ENCODE measurements at places on chromosomes 2 and 18. TPM values are rescaled to one million over a fixed set of nuclear protein-coding genes. Genes with fewer than 3 reads are reported as not detected.

TEX261 gene
- total RNA-seq, result 58.2 TPM

INSIG2 gene
- total RNA-seq, result 18.4 TPM

CHST9 gene
- not detected for total RNA-seq

DNA sequence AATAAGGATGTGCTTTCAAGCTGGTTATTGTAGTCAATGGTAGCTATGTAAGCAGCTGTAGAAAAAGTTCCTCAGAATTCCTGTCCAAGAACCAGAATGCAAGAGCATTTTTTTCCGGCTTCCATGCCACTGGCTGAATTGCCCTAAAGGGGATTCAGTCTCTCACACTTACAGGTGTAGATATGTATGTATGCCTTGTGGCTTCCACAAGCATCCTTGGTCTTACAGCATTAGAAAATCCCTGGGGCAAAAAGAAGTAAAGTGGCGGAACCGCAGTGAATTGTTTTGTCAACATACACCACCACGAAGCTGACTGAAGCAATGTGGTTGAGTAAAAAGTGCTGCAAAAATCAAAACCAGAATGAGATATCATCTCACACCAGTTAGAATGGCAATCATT lies 54.6 kb downstream of the FANCL start:
- H3K4me1 ChIP-seq, result no peaks in the 10 kb centered on the region
- H3K4me3 ChIP-seq, result no peak overlapping the region
- no peak overlapping the region for H3K27ac ChIP-seq
- no peak for DNase-seq
- no peaks in the 10 kb centered on the region for H3K27me3 ChIP-seq
- H3K36me3 ChIP-seq, result peaks cover 6% of the 10 kb centered on the region

- no peak for DNase-seq
- peaks cover 28% of the 10 kb centered on the region for H3K36me3 ChIP-seq
- H3K27me3 ChIP-seq, result no peaks in the 10 kb centered on the region
- H3K4me1 ChIP-seq, result no peaks in the 10 kb centered on the region
- H3K27ac ChIP-seq, result no peak overlapping the region
Measured at GRCh38 chr2:119914266-119914665, 98.6 kb upstream of the EPB41L5 start.

GRCh38 chr18:23977719-23978483 lies 36.7 kb upstream of the TTC39C start:
- H3K4me1 ChIP-seq, result peaks cover 16% of the 10 kb centered on the region
- peaks cover 12% of the 10 kb centered on the region for H3K27me3 ChIP-seq
- DNase-seq, result no peak

DNA sequence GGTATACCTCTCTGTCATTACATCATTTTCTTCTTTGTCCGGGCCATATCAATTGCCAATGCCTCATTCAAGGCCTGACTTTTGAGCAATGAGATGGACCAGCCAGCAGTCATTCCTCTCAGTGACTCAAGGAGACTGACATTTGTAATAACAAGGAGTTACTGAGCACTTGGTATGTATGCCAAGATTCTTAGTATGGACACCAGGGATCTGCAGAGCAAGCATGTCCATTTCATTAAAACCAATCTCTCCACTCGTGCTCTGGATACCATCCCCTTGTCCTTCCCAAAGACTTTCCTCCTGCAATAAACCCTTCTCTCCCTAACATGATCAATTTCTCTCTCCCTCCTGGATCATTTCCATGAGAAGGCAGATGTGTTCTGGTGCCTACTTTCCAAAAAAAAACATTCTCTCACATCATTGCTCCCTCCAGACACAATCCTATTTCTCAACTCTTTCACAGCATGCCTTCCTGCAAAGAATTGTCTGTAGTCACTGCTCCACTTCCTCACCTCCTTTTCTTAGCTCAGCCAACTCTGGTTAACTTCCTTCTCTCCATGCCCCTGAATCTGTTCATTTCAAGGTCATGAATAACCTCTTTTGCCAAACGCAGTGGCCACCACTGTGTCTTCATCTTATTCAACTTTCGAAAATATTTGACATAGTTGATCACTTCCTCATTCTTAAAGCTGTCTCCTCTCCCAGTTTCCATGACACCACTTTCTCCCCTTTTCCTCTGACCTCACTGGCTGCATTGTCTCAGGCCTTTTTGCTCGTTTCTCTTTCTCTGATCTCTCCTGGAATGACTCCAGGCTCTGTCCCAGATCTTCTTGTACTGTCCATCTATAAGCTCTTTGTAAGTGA lies 102.8 kb upstream of the CYP1B1 start:
- no peak overlapping the region for H3K4me3 ChIP-seq
- peaks cover 44% of the 10 kb centered on the region for H3K27me3 ChIP-seq
- no peak for DNase-seq

- no peak overlapping the region for H3K27ac ChIP-seq
- H3K4me1 ChIP-seq, result peaks cover 3% of the 10 kb centered on the region
- H3K27me3 ChIP-seq, result no peaks in the 10 kb centered on the region
- H3K4me3 ChIP-seq, result no peak overlapping the region
- H3K36me3 ChIP-seq, result peaks cover 31% of the 10 kb centered on the region
- DNase-seq, result no peak
Measured at GRCh38 chr2:237790353-237790752, 8.2 kb upstream of the RBM44 start.

DNA sequence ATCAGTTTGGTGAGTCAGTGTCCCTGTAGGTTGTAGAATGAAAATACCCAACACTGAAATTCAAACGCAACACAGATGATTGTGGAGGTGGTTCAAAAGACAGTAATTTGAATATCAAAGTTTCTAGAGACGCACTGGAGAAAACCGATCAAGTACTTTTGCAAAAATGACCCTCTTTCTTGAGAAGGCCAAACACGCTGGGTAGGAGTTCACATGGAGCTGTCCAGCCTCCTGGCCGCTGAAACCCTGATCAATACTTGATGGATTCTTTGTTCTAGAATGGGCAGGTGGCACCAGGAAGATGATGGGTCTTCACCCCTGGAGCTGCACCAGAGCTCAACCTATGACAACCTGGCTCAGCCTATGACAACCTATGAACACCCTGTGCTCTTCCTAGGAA lies 39.7 kb upstream of the UBE2F start:
- peaks cover 4% of the 10 kb centered on the region for H3K36me3 ChIP-seq
- no peak overlapping the region for H3K4me3 ChIP-seq
- H3K27me3 ChIP-seq, result no peaks in the 10 kb centered on the region
- H3K27ac ChIP-seq, result no peak overlapping the region
- no peak for DNase-seq

GRCh38 chr18:21342372-21342771 lies 100.3 kb downstream of the GREB1L start:
- DNase-seq, result no peak
- H3K27ac ChIP-seq, result no peak overlapping the region
- H3K36me3 ChIP-seq, result no peaks in the 10 kb centered on the region
- H3K27me3 ChIP-seq, result peaks cover 2% of the 10 kb centered on the region
- H3K4me3 ChIP-seq, result no peak overlapping the region
- H3K4me1 ChIP-seq, result no peaks in the 10 kb centered on the region

Data from activated CD4-positive, alpha-beta T cell treated with anti-CD3 and anti-CD28 coated beads, Interleukin-2, amount 10 ng/mL, durations not matched to agents 7 days and 5 days (primary cell).